ENCODE measurements at places on chromosomes 5 and 9.

GRCh38 chr9:71145179-71145578 lies 23.8 kb upstream of the TRPM3 start:
- DNase-seq = no peak

DNA sequence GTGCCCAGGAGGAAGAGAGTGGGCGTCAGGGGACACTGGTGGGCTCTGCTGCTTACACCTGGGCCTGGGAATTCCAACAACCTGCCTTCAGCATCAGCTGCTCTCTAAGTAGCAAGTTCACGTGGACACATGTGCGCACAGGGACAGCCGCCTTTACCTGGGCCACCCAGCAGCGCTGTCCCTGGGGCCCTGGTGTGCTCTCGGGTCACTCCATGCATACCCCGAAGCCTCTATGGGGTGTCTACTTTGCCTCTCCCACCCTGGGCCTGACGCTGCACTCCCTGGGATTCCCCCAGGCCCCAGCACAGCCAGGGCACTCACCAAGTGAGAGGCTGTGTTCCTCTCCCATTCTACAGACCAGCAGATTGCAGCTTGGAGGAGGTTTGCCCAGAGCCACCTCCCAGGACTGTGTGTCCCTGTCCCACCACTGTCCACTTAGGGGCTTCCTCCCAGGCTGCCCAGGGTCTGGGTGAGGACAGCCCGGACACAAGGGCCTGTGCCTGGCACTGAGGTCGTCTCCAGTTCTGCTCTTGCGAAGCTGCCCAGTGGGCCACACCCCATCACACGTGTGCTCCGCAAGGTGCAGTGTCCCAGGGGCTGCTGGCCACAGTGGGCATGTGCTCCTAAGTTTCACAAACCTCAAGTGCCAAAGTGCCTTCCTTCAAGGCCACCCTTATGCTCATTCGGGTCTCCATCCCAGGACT lies 5.9 kb downstream of the NINJ1 start:
- no peak for DNase-seq

- DNase-seq = no peak
These were observed 37.3 kb upstream of the ADRA1B start for GRCh38 chr5:159878988-159879471.

GRCh38 chr5:176319827-176320554 lies 41.6 kb downstream of the KIAA1191 start:
- DNase-seq = peak; percentile 7

- DNase-seq = peak; percentile 91
These were observed 64.5 kb downstream of the TMEM161B start for GRCh38 chr5:88203981-88204750.

DNA sequence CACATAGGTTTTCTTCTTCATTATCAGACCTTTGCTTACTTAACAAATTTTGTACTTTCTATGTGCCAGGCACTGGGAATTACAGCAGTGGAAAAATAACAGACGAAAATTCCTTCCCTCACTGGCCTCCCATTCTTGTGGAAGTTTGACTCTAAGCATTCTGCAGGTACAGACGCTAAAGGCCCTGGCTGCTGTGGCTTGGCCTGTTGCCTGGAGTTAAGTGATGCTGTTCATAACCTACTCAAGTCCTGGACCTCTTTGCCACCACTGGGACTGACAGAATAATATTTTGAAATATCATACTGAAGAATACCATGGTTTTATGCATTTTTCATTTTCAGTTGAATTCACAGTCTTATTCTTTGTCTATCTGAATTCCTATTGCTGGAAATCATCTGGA lies 97.3 kb upstream of the SPATA31C2 start:
- DNase-seq = no peak

- no peak for DNase-seq
These were observed 1.7 kb downstream of the EBF1 start for GRCh38 chr5:159097784-159098602.

DNA sequence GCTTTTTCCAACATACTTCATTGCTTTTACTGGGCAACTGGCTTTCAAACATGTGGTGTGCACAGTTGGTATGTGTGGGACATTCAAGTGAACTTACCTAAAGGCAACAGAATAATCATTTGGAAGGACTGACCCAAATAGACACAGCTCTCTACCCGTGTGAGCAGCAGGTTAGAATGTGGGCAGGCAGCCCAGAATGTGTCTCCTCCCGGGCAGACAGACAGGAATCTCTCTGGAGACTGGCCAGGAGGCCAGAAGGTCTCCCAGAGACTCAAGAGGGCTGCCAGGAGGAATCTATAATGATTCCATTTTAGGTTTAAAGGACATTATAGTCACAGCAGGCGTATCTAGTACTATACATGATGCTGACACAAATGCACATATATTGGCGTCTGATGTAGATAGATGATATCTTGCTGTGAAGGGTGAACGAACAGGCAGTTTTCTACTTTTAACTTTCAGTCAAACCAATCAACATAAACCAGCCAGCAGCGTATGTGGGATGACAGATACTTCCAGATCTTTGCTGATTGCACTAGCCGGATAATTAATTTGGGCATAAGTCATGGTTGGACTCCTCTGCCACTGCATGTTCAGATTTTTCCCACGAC lies 297.4 kb upstream of the ZNF608 start:
- DNase-seq = no peak

- no peak for DNase-seq
These were observed 33.4 kb downstream of the WDR70 start for GRCh38 chr5:37412515-37412914.

DNA sequence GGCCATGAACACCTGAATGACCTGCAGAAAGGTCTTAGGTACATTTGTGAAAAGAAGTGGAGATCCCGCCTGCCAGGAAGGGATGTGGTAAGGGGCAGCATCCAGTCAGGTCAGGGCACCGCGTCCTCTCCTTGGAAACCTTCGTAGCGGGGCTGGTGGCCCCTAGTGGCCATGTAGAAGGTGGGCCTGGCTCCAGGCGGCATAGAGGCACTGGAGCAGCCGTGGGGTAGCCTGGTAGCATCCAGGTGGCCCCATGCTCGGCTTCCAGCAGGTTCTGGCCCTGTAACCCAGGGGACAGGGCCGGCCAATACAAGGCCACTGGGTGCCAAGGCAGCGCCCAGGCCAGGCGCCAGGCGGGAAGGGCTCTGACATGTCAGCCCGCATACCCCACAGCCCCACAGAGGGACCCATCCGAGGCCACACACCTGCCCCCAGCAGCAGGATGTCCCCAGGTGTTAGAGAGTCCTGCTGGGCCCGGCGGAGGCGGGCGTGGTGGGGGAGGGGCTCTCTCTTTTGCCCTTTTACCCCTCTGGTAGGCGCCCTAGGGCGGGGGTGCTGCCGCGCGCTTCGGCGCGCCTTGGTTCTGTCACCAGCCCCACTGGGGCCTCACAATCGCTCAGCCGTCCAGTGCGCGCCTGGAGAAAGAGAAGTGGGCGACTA lies 58.3 kb upstream of the SPATA31E1 start:
- DNase-seq = no peak

All from T-helper 2 cell (primary cell).